Endothelial cell (in vitro differentiated cells): ENCODE measurements at places on chromosomes 5 and 9. TPM values are rescaled to one million over a fixed set of nuclear protein-coding genes. Genes with fewer than 3 reads are reported as not detected.
A peak's percentile ranks its signal among the peaks of the same experiment; 100 is the strongest.

DNA sequence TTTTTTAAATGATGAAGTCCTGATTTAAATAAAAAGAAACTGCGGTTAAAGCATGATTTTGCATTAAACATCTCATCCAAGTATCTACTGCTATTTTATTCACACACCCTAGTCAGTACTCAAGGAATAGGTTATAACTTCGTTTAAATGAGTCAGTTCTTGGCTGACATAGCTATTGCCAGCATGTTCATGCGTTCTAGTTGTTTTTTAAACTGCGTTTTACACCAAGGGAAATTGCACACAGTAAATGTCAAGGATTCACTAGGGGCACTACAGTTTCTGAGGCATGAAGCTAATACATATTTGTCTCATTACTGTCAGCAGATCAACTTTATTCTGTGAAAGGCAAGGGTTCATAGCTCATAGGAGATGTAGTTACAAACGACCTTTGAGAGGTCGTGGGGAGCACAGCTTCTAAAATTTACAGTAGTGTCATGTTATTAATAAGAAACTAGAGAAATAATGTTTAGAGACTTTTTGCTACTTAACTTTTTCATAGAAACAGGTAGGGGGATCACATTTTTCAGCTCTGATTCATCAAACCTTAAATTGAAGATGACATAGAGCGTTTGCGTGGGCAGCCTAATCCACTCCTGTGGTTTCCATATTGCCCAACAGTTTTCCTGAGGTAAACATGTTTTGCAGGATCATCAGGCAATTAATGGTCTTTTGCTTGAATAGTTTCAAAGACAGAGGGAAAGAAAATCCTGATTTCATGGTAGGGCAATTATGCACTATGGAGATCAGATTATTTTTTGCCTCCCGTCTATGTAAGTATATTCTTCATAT is 2222.7 kb upstream of the WWC1 start:
- no peak for DNase-seq
- no peak overlapping the region for H3K4me3 ChIP-seq
- peaks cover 27% of the 10 kb centered on the region for H3K4me1 ChIP-seq

GRCh38 chr9:17613758-17614157 is 34.9 kb downstream of the SH3GL2 start:
- H3K36me3 ChIP-seq = no peaks in the 10 kb centered on the region
- no peak overlapping the region for H3K27ac ChIP-seq
- no peak for DNase-seq
- no peak overlapping the region for H3K4me3 ChIP-seq
- peaks cover 26% of the 10 kb centered on the region for H3K4me1 ChIP-seq

GRCh38 chr5:33563983-33564908 is 123.5 kb downstream of the TARS1 start:
- peaks cover 17% of the 10 kb centered on the region for H3K4me1 ChIP-seq
- peak overlapping the region; percentile 14 for H3K4me3 ChIP-seq
- DNase-seq = no peak
- no peaks in the 10 kb centered on the region for H3K36me3 ChIP-seq

- no peak overlapping the region for H3K4me3 ChIP-seq
- H3K36me3 ChIP-seq = peaks cover 25% of the 10 kb centered on the region
- no peak overlapping the region for H3K27ac ChIP-seq
- H3K4me1 ChIP-seq = peaks cover 5% of the 10 kb centered on the region
- H3K27me3 ChIP-seq = peaks cover 3% of the 10 kb centered on the region
- no peak for DNase-seq
Observed at GRCh38 chr9:137705443-137705863, 86.6 kb downstream of the EHMT1 start.

GRCh38 chr5:5025098-5025773 is 114.9 kb upstream of the ADAMTS16 start:
- peak overlapping the region; percentile 33 for H3K27ac ChIP-seq
- H3K4me1 ChIP-seq = peaks cover 9% of the 10 kb centered on the region
- no peaks in the 10 kb centered on the region for H3K36me3 ChIP-seq
- DNase-seq = no peak
- H3K27me3 ChIP-seq = no peaks in the 10 kb centered on the region
- no peak overlapping the region for H3K4me3 ChIP-seq

Gene TLX3
- total RNA-seq = 0.23 TPM

GRCh38 chr9:134263596-134263995 is 62.7 kb upstream of the RXRA start:
- DNase-seq = no peak
- no peaks in the 10 kb centered on the region for H3K4me1 ChIP-seq
- no peak overlapping the region for H3K27ac ChIP-seq
- H3K27me3 ChIP-seq = peaks cover 10% of the 10 kb centered on the region
- H3K4me3 ChIP-seq = no peak overlapping the region

Gene TARS1
- total RNA-seq = 163 TPM

Gene CD274
- total RNA-seq = 0.56 TPM
